ENCODE measurements at places on chromosomes 1 and 21. TPM values are rescaled to one million over a fixed set of nuclear protein-coding genes. Genes with fewer than 3 reads are reported as not detected.

- no peak for DNase-seq
Observed at GRCh38 chr1:84117868-84118267, 26.2 kb upstream of the PRKACB start.

DNA sequence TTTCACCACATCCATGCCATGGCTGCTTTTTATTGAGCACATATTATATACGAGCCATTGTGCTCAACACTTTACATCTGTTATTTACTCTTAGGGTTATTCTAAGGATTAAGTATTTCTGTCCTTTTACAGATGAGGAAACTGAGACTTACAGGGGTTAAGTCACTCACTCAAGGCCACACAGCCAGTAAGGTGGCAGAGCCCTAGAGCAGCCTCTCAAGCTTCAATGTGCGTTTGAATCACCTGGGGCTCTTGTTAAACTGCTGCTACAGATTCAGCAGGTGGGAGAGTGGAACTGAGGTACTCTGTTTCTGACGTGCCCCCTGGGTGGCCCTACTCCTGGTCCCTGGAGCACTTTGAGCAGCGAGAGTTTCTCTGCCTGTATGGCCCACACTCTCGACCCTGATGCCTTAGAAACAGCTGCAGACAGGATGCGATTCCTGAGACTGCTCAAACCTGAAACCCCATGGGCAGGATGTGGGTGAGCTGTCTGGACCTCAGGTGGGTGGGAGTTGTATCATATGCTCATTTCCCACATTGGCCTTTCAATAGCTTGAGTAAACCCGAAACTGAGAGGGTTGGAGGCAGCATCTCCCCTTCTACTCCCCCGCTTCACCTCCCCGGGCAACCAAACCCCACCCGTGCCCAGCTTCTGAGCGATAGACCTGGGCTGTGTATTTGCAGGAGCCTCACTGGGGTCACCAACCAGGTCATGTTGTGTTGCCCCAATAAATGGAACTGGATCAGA lies 59.3 kb downstream of the MAN1C1 start:
- peak; percentile 62 for DNase-seq

DNA sequence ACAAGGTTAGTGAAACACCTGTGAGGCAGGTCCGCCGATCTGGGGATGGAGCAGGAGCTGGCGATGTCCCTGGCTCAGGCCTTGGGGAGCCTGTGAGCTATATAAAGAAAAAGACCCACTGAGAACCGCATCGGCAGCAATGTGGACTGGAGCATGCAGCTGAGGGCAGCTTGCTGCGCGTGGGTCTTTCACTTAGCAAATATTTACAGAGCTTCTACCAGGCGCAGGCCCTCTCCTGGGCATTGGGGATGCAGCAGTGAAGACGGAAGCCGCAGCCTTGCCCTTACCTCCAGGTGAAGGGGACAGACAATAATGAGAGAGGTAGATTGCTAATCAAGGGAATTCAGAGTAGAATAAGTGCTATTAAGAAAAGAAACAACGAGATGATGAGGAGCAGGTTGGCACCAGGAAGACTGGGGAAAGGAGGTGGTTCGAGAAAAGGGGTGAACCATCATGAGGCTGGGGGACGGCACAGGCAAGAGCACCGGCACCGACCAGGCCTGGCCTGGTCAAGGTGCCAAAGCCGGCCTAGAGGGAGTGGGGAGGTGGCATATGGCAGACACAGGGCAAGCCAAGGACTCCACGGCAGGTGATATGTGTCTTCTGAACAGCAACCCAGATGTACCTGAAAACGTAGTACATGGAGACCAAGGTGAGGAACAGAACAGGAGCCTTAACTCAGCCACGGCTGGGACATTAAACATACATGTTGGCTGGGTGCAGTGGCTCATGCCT lies 60.7 kb upstream of the PAX7 start:
- no peak for DNase-seq

GRCh38 chr1:225996946-225997545 lies 2.1 kb downstream of the SDE2 start:
- DNase-seq = no peak

DNA sequence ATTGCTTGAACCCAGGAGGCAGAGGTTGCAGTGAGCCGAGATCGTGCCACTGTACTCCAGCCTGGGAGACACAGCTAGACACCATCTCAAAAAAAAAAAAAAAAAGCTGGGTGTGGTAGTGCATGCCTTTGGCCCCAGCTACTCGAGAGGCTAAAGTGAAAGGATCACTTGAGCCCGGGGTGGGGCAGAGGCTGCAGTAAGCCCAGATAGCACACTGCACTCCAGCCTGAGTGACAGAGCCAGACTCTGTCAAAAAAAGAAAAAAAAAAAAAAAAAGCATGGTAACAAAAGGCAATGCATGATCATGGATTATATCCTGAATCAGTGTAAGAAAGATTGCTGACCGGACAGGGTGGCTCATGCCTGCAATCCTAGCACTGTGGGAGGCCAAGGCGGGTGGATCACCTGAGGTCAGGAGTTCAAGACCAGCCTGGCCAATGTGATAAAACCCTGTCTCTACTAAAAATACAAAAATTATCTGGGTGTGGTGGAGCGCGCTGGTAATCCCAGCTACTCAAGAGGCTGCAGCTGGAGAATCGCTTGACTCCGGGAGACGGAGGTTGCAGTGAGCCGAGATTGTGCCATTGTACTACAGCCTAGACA lies 76.3 kb downstream of the RUSC1 start:
- no peak for DNase-seq

DNA sequence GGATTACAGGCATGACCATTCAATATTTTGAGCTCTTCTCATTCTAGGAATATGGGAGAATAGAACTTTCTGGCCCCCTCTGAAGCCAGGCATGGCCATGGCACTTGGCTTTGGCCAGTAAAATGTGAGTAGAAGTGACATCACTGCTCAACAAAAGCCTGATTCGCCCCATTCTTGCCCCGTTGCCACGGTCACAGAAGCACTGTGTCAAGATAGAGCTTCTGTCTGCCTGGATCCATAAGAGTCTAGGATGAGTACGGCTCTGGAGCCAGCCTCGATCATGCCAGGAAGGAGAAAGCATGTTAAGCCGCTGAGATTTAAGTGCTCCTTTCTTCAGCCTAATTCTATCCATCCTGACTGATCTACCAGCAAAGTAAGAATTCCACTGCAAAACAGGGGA lies 113.1 kb downstream of the TIAM1 start:
- DNase-seq = no peak

DNA sequence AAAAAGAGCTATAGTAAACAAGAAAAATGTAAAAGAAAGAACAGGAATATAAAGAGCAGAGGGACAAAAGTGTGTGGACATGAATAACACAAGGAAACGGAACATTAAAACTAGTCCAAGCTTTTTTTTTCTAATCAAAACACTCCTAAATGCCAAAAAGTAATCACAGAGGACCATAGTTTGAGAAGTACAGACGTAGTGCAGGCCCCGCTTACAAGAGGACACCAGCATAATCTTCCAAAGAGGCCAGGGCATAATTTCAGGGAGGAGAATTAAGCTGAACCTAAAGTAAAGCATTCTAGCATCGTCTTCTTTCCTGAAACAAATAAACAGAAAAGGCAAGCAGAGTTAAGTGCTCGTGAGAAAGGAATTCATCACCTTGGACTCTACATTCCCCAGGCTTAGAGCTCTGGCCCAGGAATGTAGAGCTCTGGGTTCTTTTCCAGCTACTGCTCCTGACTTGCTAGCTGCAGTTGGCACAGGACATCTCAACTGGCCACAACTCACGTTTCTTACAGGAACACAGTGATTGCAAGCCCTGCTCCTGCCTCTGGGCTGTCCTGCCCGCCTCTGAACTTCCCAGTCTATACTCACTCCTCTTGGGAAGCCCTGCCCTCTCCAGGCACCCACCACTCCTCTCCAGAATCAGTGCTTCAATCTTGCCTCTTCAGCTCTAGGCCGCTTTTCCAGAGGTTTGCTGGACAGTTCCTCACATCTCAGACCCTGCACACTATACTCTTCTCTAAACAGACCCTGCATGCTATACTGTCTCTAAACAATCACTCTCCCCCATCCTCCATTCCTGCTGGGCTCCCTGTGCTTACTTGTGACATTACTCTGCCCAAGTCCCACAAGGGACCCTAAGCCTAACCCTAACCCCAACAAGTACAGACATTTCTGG lies 9.8 kb downstream of the RGS8 start:
- no peak for DNase-seq

GRCh38 chr1:174659823-174660222 lies 212.1 kb downstream of the GPR52 start:
- no peak for DNase-seq

DNA sequence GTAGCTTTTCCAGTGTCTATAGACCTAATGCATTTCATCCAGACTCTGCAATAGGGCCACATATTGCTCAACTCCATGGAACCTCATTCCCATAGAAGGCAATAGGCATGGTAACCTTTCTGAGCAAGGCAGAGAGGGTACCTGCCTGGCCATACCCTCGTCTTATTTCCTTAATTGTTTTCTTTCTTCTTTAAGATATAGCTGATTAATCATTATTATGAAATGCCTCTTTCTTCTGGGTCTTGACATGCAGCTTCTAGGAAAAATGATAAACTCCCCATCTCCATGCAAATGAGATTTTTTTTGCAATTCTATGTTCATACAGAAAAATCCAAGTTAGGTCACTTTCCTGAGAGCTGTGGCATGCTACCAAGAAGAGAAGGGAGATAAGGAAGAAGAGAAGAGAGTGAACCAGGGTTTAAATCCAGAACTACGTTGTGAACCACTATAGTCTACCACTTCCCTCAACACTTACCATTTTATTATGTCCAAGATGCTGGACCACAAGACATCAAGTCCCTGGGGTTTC lies 33.0 kb upstream of the IL20 start:
- no peak for DNase-seq

DNA sequence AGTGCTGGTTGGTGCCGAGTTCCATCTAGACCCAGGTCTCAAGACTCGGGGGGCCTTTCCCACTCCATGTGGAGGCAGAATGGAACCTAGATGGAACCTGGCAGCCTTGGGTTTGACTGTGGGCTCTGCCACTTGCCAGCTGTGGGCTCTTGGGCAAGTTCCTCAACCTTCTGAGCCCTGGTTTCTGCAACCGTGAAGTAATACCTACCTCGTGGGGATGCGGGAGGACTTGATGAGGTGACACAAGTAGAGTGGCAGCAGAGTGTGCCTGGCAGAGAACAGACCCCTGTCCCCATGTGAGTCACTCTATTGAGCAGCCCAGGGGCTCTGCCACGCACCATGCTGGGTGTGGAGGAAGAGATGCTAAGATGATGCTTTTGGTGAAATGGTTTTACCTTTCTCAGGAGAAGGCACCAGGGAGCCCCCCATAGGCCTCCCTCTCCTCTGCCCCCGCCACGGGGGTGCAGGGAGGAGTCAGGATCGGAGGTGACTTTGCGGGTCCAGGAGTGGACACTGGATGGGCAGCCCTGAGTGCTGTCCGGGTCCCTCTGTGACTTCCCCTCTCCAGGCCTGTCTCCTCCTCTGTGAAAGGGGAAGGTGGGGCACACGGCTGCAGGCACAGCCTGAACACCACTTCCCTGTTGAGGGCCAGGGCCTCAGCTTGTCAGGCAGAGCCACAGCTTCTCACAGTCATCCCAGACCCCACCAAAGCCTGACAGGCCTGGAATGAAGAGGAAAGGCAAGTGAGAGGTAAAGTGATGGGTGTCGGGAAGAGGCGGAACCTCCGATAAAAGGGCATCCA lies 36.7 kb upstream of the EDN2 start:
- no peak for DNase-seq

DNA sequence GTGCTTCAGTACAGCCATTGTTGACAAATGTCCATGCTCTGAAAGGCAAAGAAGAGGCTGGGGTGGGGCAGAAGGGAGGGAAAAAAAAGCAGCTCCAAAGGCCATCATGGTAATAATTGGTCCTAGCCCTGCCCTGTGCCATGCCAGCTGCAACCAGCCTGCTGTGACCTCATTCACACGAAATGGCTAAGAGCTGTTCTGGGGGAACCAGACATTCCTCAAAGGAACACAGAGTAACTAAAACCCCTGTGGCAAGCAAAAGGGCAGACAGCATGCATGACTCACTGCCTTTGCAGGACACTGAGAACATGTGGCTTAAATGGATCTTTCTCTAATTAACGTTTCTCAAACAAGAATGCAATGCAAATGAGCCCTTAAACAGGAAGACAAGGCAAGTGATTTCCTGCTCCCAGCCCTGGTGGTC lies 42.3 kb downstream of the STYXL2 start:
- no peak for DNase-seq

DNA sequence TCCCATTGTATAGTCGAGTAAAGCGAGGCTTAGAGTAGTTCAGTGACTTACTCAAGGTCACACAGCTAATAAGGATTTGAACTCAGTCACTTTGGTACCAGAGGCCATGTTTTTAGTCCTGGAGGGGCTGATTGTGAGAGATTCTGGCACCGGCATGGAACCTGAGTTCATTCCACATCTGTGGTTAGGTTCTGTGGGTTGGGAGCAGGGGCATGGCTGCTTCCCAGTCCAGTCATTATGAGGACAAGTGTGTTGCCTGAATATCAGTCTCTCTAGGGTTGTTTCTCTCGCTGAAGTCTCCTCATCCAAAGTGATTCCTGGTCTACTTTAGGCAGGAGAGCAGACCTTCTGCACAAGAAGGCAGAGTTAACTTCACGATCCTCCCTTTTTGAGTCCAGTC lies 90.6 kb downstream of the C1orf94 start:
- no peak for DNase-seq

GRCh38 chr1:23129846-23130245 lies 38.8 kb downstream of the LUZP1 start:
- no peak for DNase-seq

GRCh38 chr1:171484760-171485374 lies 463 bp upstream of the PRRC2C start:
- DNase-seq = no peak

GRCh38 chr1:19484798-19485361 lies 459 bp downstream of the CAPZB start:
- DNase-seq = no peak

DNA sequence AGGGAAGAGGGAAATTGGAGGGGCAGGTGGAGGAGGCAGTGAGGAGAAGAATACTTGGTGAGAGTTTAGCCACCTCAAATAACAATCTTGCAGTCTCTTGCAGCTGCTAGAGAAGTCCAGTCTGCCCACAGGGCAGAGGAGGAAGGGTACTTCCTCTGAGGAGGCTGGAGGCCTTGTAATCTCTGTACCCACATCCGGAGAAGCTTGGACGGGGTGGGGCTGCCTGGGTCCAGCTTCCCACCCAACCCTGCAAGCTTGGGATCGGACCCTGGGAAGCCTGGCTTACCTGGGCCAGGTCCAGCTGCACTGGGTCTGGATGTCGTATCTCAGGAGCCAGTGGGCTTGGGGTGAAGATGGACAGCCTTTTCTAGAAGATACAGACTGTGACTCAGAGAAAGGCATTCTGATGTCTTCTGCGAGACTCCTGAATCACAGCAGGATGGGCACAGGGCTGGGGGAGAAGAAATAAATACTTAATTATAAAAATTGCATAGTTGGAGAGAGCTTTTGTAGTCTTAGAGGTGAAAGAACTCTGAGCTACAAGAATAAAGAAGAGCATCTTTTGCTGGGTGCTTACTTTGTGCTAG lies 111.8 kb upstream of the JUN start:
- no peak for DNase-seq

MAP3K7CL gene
- total RNA-seq = 13.5 TPM

KIF14 gene
- 0.05 TPM for total RNA-seq

PLA2G2C gene
- not detected for total RNA-seq

LMNA gene
- total RNA-seq = 2.7 TPM

ROR1 gene
- 0.44 TPM for total RNA-seq

FAM72D gene
- 0.31 TPM for total RNA-seq

Data from naive thymus-derived CD8-positive, alpha-beta T cell (primary cell).